ENCODE measurements at places on chromosomes 11 and 22.

GRCh38 chr22:33380789-33381530 lies 322.8 kb upstream of the SYN3 start:
- no peak for DNase-seq

DNA sequence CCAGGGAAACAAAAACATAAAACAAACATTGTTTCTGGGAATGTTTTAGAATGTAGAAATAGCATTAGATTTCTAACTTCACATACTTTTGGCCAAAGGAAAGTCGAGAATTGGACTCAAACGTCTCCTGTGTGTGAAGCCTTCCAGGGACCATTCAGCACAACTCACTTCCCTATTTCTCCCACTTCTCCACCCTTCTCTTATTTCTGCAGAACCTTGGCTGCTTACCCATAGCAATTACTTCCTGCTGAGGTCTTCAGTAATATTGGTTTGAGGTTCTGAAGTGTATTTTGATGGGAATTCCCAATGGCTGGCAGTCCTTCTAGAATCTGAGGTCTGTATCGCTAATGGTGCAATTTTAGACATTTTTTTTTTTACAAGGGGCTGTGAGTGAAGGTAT lies 158.3 kb upstream of the SNX19 start:
- no peak for DNase-seq

DNA sequence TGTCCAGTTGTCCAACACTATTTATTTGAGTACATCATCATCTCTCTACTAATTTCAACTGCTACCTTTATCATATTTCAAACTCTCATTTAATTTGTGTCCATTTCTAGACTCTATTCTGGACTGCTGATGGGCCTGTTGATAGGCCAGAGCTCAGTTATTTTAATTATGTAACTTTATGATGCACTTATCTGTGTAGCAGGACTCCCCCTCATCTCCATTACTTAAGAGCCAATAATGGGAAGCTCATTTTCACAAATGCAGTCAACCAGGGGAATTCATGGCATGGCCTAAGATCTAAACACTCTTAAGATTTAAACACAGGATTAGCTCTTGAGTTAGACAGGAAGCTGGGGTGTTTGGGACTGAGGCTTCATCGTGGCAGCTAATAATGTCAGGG lies 21.4 kb downstream of the KCNQ1OT1 start:
- DNase-seq = no peak

- no peak for DNase-seq
These were observed 227.6 kb downstream of the MN1 start for GRCh38 chr22:27574002-27574366.

- no peak for DNase-seq
These were observed 12.4 kb upstream of the TEF start for GRCh38 chr22:41369424-41369745.

GRCh38 chr11:12529041-12529440 lies 145.2 kb upstream of the TEAD1 start:
- DNase-seq = no peak

GRCh38 chr11:26043665-26044064 lies 288.3 kb upstream of the ANO3 start:
- DNase-seq = no peak

DNA sequence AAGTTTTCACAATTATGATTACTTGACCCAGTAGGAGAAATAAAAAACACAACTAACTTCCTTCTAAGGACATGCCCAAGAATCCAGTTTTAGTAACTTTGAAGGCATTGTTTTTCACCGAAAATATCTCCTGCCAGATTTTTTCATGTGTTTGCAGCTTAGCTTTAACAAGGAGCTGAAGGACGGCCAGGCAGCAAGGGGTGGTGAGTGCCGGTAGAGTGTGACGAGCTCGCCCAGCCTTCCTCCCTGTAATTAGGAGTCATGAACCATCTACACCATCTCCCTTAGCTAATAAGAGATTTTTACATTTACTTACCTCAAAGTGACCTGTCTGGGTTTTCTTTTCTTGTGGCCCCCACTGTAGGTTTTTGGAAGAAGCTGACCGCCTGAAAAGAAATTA lies 72.0 kb downstream of the BMAL1 start:
- no peak for DNase-seq

GRCh38 chr11:17369094-17369493 lies 17.5 kb downstream of the NCR3LG1 start:
- DNase-seq = no peak

DNA sequence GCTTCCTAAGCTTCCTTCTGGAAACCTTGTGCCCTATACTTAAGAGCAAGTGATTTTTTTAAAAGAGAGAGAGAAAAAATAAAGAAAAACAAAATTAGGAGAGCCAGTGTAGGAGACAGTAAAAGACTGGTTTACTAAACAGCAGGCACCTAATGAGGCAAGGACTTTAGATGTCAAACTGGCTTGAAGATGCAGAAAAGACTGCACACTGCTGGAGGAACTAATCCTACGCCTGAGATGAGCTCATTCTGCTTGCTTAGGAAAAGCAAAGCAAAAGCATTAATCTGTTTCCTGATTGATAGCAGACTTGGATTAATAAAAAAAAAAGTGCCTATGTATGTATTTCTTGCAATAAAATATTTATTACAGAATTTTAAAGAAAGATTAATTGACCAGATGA lies 113.6 kb upstream of the SEZ6L start:
- no peak for DNase-seq

GRCh38 chr11:102330231-102330630 lies 12.9 kb downstream of the BIRC3 start:
- no peak for DNase-seq

GRCh38 chr11:489610-490185 lies 17.3 kb downstream of the RNH1 start:
- DNase-seq = no peak

DNA sequence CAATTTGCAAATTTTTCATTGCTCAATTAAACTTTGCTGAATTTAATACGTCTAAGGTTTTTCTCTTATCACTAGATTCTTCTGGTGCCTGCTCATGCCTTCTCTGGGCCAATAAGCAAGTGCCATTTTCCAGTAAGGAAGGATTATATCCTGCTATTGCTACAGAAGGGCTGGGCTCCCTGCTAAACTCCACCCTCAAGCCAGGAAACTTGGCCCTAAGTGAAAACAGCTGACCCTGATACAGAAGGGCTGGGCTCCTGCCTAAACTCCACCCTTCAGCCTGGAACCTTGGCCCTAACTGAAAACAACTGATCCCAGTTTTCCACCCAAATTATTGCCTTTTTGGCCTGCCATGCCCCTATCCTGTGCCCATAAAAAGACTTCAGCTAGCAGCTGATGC lies 385.3 kb downstream of the DYNC2H1 start:
- no peak for DNase-seq
